ENCODE measurements at places on chromosomes 16 and 17.

DNA sequence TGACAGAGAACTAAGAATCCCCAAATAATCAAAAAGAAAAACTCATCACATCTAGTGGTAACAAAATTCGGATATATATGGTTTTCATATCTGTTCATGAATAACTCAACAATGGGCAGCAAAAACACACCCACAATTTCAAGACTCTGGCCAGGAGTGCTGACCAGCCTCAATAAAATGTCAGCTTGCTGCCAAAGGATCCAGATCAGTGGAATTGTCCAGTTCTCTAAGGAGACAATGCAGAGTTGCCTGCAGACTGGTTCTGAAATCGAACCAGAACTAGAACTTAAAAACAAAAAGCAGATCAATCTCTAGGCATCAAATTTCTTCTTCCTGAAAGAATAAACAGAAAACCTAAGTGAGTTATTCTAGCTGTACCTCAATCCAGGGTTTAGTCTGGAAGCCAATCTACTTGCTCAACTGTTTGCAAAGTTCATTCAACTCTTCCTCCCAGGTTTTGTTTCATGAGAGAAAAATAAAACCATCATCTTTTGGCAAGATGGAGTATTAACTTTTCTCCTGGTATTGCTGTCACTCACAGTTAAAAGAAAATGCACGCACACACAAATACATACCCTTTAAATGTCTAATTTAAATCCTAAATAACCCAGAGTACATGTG lies 61.0 kb downstream of the CFDP1 start:
- no peak for DNase-seq

DNA sequence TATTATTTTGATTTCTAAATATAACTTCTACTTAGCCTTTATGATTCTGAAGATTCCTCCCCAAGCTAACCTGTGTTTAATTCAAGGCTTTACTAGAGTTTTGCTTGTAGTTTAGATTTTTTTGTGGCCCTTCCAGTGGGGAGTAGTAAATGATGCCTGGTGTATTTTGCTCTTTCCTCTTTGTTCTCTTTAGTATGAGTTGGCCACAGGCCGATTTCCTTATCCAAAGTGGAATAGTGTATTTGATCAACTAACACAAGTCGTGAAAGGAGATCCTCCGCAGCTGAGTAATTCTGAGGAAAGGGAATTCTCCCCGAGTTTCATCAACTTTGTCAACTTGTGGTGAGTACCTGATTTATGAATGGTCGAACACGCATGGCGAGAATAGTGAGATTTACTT lies 108.3 kb downstream of the MAP2K4 start:
- no peak for DNase-seq

DNA sequence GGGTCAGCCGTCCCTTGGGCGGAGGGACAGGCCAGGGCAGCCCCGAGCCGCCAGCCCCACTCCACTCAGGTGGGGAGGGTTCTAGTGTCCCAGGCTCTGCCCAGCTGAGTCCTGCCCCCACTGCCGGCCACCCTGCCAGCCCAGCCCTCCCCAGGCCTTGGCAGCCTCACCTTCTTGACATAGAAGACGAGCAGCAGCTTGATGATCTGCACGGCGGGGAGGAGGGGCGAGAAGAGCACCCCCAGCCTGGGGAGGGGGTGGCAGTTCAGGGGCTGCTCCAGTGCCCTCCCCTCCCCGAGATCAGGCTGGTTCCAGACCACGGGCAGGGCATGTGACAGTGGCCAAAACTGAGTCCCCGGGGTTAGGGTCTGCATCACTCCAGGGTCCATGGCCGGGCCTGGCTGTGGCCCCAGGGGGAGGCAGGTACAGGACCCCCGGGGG lies 9.7 kb downstream of the TMC6 start:
- no peak for DNase-seq

GRCh38 chr17:17537311-17538099 lies 41.3 kb upstream of the RASD1 start:
- DNase-seq = no peak

- DNase-seq = no peak
Observed at GRCh38 chr16:29665294-29666077, 2.4 kb downstream of the SPN start.

DNA sequence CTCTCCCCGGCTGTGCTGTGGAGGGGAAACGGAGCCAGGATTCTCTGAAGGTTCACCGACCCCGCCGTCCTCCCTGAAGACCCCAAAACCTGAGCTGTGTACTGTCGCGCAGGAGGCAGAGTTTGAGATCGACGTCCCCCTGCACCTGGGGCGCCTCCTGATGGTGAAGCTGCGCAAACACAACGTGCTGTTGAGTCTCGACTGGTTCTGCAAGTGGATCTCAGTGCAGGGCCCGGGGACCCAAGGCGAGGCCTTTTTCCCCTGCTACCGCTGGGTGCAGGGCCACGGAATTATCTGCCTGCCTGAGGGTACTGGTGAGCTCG lies 62.6 kb upstream of the TEKT1 start:
- no peak for DNase-seq

DNA sequence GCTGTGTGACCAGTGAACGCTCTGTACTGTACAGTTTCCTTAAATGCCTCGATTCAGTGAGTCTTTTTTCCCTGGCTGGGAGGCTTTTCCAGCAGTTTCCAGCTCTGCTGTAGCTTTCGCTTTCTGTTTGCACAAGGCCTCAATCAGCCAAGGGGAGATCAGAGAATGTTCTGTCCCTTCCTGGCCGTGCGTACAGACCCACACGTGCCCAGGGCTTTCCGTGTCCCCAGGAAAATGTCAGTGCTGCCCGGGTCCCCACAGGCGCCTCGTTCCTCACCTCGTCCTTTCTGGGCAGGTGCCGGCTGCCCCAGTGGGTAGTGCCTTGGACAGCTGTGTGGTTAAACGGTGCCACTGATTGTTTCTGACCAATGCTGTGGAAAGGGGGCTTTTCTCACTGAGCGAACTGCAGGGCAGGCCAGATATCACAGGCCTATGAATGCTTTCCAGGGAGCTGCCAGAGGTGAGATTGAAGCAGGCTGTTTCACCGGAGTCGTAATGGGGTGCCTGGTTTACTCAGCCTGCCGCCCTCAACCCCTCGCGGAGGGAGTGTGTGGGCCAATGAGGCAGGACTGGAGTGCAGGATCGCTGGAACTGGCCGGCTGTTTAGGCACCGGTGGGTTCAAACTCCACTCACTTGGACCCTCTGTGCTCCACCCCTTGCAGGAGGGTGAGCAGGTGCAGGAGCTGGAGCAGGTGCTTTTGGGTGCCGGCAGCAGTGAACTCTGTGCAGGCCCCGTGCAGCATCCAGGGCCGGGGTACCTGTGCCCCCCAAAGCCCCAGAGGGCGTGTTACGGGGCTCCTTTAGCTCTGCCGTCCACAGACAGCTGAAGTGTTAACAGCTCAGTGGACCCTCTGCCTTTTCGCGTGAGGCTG lies 44.4 kb downstream of the ZNF778 start:
- no peak for DNase-seq

DNA sequence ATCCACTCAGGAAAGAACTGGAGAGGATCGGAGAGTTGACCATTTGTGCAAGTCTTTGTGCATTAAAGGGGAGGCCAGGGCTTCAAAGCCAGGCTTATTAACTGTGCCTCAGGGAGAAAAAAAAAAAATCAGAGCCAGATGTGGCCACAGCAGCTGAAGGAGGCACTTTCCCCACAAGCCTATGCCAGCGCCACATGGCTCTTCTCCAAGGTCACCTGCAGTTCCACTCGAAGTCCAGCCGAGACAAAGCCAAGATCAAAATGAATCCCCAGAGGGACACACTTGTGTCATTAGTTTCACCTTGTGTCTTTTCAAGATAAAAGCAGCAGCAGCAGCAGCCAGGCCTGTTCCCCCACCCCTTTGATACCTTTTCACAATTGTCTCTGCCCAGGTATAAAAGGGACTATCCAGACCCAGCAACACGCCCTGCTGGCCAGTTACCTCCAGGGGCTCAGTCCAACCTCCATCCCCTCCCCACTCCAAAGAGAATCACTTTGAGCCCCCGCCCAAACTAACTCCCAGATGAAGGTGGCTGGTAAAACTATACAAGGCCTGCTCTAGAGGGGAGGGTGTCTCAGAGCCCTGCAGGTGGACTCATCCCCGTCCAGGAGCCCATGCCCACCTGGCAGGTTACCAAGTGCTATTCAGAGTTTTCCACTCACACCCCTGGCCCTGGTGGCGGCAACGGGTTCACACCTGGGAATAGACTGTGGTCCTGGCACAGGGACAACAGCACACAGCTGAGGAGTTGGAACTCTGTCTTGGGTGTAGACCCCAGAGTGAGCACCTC lies 29.2 kb downstream of the AXIN2 start:
- no peak for DNase-seq

DNA sequence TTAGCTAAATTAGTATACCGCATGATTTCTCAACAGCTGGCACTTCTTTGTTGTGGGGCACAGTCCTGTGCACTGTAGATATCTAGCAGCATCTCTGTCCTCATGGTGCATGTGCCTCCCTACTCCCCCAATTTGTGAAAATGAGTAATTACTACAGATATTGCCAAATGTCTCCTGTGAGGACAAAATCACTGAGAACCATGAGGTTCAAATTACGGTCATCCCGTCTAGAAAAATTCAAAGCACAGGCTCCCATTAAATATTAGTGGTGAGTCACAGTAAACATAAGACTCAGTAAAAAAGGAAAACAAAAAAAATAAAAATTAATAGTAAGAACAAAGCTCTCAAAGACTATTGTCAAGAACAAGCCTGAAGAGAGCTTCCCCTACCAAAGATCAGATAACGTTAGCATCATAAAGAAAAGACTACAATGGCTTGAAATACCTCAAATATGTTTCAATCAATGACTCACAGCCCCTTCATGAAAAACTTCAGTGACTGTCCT lies 57.8 kb downstream of the STH start:
- no peak for DNase-seq

DNA sequence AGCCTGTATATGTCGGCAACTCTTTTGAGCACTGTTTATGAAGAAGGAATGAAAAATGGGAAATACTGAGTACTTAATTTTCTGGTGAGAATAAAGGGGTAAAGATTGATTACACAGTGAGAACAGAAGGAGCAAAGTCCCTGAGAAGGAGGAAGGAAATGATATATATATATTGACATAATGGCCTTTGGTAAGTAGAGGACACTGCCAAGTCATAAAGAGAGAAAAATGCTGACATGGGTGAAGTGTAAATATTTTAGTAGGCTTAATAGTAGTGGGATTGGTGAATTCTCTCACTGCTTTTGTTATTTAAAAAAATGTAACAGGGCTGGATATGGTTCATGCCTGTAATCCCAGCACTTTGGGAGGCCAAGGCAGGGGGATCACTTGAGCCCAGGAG lies 16.2 kb downstream of the VMP1 start:
- DNase-seq = no peak

- DNase-seq = no peak
Observed at GRCh38 chr16:68088130-68088972, 3.2 kb downstream of the NFATC3 start.

GRCh38 chr17:9926150-9926804 lies 21.2 kb upstream of the RCVRN start:
- DNase-seq = no peak

- no peak for DNase-seq
Observed at GRCh38 chr17:71777048-71777640, 343.7 kb upstream of the SOX9 start.

DNA sequence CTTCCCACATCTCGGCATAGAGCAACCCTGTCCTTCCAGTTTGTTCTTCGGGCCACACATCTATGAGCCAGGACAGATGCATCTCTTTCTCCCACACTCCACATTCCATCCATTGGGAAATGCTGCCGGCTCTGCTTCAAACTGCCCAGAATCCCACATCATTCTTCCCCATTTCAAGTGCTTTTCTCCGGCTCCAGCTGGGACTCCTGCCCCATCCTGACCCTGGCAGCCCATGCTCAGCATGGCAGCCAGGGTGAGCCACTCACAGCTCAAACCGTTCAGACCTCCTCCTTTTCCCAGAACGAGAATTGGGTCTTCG lies 132.8 kb upstream of the SDK2 start:
- DNase-seq = no peak

- no peak for DNase-seq
Observed at GRCh38 chr16:12750554-12750918, 53.2 kb downstream of the CPPED1 start.

- DNase-seq = no peak
Observed at GRCh38 chr17:55421179-55421934, at the start of gene MMD. TSS of gene MMD (minus strand) at chr17:55421835. CDS start at chr17:55421695, 140 bp downstream.

- no peak for DNase-seq
Observed at GRCh38 chr17:12040478-12040877, 19.8 kb downstream of the MAP2K4 start.

GRCh38 chr17:46903762-46904672 lies 18.9 kb upstream of the GOSR2 start:
- DNase-seq = no peak

GRCh38 chr16:25005445-25006306 lies 9.5 kb downstream of the ARHGAP17 start:
- no peak for DNase-seq

- DNase-seq = no peak
Observed at GRCh38 chr16:66948837-66949225, 12.2 kb upstream of the CES3 start.

- peak; percentile 50 for DNase-seq
Observed at GRCh38 chr16:67236563-67237395, 9.8 kb downstream of the TMEM208 start.

GRCh38 chr17:33055171-33055611 lies 63.5 kb downstream of the SPACA3 start:
- DNase-seq = no peak

- DNase-seq = no peak
Observed at GRCh38 chr16:2468233-2468724, 2.8 kb upstream of the NTN3 start.

- no peak for DNase-seq
Observed at GRCh38 chr16:58411736-58412614, 19.7 kb downstream of the GINS3 start.

DNA sequence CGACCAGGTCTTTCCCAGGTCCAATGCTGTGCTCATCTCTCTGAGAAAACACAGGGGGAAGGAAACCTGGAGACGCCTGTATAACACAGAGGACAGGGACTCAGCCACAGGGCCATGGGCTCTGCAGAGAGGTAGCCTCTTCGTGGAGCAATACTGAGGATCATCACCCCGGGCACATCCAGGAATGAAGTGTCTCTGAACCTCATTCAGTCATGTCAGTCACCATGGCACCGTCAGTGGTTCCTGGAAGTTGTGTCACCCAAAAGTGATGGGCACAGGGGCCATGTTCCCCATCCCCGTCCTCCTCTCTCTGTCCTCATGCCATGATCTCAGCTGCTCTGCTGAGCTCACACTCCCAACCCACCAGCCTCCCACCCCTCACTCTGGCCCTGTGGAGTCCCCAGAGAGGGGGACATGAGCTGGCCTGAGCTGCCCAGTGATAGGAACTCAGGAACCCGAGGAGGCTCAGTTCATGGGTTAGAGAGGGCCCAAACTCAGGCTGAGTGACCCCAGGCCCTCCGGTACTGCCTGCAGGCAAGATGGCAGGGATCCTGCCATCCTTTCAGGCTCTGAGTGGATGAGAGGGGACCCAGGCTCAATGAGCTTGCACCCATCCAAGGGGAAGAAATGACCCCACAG lies 53.4 kb downstream of the PITPNM3 start:
- no peak for DNase-seq

GRCh38 chr16:81437865-81438264 lies 6.7 kb upstream of the CMIP start:
- DNase-seq = no peak
